ENCODE measurements at places on chromosomes 13 and 19.

GRCh38 chr19:51692468-51692867 lies 662 bp upstream of the SPACA6 start:
- DNase-seq: no peak

DNA sequence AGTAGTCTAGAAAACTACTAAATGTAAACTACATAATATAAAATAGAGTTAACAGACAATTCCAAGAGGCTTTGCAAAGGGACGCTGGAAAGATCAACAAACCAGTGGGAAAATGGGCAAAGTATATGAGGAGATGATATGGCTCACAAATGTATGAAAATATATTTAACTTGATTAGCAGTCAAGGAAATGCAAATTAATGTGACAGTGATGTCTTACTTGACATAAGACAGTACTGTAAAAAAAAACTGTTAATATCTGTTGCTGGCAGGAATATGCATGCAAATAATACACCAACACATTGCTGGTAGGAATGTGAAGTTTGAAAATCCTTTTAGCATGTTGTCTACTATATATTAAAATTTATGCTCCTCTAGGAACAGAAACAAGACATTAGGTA lies 136.1 kb downstream of the ATP8A2 start:
- DNase-seq: no peak

DNA sequence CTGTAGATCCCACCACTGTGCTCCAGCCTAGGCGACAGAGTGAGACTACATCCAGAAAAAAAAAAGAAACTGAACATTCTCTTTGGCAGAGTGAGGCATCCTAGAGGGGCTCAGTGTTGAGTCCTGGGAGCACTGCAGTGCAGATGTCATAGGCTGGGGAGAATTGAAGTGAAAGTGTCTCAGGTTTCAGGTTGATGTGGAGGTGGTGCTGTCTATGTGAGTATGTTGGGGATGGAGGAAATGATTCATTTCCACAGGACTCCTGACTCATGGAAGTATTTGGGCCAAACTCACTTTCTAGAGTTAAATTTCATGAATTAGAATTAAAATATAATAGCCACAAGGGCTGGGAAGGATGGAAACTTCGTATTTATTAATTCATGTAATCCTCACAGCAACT lies 134.4 kb upstream of the TSC22D1 start:
- no peak for DNase-seq

DNA sequence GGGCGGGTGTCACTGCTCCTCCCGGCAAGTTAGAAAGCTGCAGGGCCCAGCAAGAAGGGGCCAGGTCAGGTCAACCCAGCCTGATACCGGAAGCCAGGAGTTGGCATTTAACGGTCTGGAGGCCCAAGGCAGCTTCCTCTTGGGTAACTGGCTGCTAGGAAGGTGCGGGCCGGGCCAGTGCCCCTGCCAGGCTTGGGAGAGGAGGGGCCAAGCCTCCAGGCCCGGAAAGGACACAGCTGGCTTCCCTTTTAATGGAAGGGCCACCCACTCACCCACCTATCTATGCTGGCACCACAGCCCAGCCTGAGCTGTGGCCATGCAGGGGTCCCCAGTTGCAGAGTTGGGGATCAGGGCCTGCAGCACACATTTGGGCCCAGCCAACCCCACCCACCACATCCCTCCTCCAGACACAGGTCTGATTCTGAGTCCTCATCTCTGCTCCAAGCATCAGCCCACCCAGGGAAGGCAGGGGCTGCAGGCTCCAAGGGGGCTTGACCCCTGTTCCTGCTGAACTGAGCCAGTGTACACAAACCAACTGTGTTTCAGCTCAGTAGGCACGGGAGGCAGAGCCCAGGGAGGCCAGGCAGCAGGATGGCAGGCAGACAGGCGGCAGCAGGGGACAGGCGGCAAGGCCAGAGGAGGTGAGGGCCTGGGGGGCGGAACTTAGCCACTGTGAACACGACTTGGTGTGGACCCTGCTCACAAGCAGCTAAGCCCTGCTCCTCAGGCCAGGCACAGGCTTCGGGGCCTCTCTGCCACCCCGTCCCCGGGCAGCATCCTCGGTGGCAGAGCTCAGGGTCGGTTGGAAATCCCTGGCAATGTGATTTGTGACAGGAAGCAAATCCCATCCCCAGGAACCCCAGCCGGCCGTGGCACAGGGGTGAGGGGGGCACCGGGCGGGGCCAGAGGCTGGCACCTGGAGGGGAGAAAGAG lies 40.8 kb downstream of the ZSWIM4 start:
- no peak for DNase-seq

GRCh38 chr13:106996867-106997618 lies 429.1 kb upstream of the ARGLU1 start:
- DNase-seq: no peak
